ENCODE measurements at places on chromosomes 4 and X. TPM values are rescaled to one million over a fixed set of nuclear protein-coding genes. Genes with fewer than 3 reads are reported as not detected.

DNA sequence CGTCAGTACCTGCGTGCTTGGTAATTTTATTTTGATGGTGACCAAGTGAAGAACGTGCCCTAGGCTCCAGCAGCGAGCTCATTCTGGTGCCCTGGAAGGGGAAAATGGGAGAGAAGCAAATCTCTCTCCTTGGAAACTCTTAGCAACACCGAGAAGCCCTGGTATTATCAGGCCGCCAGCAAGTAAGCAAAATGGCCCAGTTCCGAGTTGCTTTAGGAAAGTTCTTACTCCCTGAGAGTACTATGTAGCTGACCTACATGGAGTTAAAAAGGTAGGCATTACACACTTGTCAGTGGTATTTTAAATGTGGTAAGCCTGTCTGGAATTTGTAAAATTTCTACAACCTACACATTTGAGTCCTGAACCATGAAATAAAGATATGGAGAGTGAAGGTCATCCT, 146.4 kb downstream of the CPEB2 start:
- no peak for DNase-seq

- DNase-seq: no peak
Measured at GRCh38 chrX:133979641-133980230, 5.7 kb downstream of the GPC3 start.

The F8A2 gene
- total RNA-seq: not detected

- DNase-seq: no peak
Measured at GRCh38 chrX:150268839-150269355, 94.2 kb upstream of the MAMLD1 start.

GRCh38 chr4:5638976-5639375, 69.4 kb downstream of the EVC2 start:
- no peak for DNase-seq

DNA sequence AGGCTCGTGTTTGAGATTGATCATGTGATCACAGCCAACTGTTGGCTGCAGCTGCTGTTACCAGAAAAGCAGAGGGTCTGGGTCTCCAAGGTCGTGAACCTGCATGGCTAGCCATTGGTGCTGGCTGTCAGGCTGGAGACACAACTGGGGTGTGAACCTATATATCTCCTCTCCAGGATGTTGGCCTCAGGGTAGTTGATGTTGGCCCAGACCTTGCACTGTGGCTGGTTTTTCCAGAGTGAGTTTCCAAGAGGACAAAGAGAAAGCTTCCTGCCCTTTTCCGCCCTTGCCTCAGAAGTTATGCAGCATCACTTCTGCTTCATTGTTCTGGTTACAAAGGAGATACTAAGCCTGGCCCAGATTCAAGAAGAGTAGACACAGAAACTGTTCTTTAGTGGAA, 607.8 kb upstream of the HS3ST1 start:
- no peak for DNase-seq

DNA sequence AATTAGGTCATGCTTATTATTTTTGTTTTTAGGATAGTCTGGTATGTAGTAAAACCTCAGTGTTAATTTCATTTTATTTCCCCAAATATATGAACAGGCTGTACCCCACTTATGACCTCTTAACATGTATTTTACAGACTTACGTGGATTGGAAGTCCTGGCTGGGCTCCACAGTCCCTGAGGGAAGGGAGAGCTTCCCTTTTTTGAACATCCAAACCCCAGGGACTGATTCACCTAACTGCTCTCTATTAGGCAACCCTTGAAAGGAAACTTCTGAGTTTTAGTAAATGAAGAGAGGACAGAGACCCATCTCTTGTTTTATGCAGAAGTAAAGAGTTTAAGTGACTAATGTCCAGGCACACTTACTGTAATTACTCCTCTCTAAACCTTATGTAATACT, 233.1 kb upstream of the SPRY1 start:
- no peak for DNase-seq

DNA sequence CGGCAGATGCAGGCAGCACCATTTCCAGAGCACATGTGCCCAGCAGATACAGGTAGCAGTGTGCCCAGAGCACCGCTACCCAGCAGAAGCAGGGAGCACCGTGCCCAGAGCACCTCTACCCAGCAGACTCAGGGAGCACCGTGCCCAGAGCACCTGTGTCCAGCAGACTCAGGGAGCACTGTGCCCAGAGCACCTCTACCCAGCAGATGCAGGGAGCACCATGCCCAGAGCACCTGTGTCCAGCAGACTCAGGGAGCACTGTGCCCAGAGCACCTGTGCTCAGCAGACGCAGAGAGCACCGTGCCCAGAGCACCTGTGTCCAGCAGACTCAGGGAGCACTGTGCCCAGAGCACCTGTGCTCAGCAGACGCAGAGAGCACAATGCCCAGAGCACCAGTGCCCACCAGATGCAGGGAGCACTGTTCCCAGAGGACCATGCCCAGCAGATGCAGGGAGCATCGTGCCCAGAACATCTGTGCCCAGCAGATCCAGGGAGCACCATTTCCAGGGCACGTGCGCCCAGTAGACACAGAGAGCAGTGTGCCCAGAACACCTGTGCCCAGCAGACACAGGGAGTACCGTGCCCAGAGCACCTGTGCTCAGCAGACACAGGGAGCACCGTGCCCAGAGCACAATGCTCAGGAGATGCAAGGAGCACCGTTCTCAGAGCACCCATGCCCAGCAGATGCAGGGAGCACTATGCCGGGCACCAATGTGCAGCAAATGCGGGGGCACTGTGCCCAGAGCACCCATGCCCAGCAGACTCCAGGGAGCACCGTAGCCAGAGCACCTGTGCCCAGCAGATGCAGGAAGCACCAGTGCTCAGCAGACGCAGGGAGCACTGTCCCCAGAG, 236.4 kb downstream of the DHRSX start:
- DNase-seq: no peak

DNA sequence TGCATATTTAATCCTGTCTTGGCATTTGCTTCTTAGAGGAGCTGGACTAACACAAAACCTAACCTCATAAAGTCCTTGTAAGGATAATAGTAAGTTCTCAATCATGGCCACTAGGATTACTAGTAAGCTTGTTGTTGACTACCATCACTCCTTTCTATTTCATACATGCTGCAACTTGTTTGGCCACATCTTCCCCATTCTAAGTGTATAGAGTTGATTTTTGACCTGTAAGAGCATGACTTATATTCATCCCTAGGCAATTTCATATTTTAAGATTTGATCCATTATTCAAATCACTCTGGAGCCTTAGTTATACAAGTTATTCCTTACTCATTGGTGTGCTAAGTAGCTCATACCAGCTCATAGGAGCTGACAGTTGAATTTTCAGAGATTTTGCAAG, 109.4 kb downstream of the EFHC2 start:
- no peak for DNase-seq

- DNase-seq: no peak
Measured at GRCh38 chr4:170697845-170698244, 608.1 kb upstream of the AADAT start.

DNA sequence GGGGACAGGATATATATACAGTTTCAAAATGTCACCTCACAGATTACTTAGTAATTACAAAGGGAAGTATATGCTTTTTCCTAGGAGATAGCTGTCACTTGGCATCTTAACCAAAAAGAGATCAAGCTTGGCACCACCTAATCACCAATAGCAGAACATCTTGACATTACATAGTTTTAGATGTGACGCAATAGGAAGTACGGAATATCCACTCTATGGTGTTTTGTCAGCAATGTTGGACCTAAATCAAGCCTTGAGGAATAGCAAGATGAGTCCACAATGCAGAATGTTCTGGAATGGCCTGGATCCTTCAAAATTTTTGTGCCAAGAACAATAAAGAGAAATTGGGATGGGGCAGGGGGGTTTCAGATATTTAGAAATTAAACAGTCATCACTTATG, 1488.2 kb downstream of the FSTL5 start:
- no peak for DNase-seq

The SCML2 gene
- 6.7 TPM for total RNA-seq

The KLF8 gene
- total RNA-seq: 0.12 TPM

DNA sequence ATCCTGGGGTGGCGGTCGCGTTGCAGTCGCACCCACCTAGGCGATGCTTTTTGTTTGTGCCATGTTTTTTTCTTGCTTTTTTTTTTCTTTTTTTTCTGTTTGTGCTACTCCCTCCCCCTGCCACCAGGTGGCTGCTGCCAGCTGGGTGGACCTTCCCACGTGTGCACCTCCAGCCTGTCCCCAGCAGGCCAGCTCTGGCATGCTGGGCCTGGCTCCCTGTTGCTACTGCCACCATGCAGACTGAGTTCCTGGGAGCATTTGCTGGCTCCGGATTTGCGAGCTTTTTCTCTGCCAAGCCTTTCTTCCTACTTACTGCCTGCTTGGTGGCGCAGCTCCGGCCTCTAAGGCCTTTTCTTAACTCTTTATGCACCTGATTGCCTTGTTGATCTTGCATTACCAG, 161.2 kb upstream of the WDFY3 start:
- peak; percentile 71 for DNase-seq

- no peak for DNase-seq
Measured at GRCh38 chr4:182847576-182848450, 69.4 kb downstream of the DCTD start.

- no peak for DNase-seq
Measured at GRCh38 chrX:112630187-112630586, 49.6 kb downstream of the LHFPL1 start.

Measured in H4 (cell line).